Caco-2 (cell line): ENCODE measurements at places on chromosomes 1 and 21. TPM values are rescaled to one million over a fixed set of nuclear protein-coding genes. Genes with fewer than 3 reads are reported as not detected.

The SMIM11 gene
- 1.3 and 17.2 TPM in 2 replicates for total RNA-seq

The ARHGAP30 gene
- total RNA-seq, result not detected in 2 replicates

The AUNIP gene
- total RNA-seq, result 12.3 and 16.8 TPM in 2 replicates

The AIRE gene
- total RNA-seq, result not detected in 2 replicates

The LCE1F gene
- not detected in 2 replicates for total RNA-seq
